ENCODE measurements at places on chromosomes 16 and 17. TPM values are rescaled to one million over a fixed set of nuclear protein-coding genes. Genes with fewer than 3 reads are reported as not detected.

DNA sequence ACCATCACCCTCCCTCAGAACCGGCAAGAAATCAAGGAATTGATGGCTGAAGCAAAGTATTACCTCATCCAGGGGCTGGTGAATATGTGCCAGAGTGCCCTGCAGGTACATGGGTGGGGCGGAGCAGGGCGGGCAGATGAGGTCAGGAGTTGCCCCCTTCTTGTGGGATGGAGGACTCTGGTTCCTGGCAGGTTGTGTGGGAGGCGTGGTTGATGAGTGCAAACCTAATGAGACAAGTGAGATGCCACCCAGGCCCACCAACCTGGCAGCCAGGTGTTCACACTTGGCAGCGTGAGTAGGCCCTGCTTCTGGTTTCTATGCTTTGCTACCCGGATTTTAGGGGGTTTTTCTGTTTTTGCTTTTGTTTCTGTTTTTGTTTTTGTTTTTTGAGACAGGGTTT is 4.8 kb downstream of the TNFAIP1 start:
- no peak for DNase-seq

Gene SLC35G6
- total RNA-seq, result not detected

Gene CXCL16
- 1.7 TPM for total RNA-seq

DNA sequence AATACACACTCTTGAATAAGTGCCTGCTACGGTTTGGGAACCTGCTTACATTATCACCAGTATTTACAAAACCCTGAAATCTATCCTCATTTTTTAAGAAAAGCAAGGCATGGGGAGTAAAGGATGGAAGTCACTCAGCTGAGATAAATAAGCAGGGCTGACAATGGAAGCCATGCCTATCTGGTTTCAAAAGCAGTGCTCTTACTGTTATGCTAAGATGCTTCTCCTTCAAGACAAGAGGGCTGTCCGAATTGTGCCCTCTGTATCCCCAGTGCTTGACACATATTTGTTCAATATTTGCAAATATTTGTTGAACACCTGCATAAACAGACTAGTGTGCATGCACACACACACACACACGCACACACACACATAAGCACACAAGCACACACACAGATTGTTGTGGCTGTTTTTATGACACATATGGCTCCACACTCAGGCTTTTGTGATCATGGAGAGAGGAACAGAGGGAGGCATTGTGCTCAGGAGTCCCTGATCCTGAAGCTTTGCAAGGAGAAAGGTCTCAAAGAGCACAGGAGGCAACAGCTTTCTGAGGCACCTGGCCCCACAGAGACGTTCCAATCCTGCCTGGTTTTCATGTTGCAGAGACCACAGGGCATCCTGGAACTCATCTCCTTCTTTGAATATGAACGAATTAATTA is 401.6 kb upstream of the CDH11 start:
- no peak for DNase-seq

GRCh38 chr17:79019632-79020584 is 4.1 kb upstream of the C1QTNF1 start:
- DNase-seq, result peak; percentile 72

DNA sequence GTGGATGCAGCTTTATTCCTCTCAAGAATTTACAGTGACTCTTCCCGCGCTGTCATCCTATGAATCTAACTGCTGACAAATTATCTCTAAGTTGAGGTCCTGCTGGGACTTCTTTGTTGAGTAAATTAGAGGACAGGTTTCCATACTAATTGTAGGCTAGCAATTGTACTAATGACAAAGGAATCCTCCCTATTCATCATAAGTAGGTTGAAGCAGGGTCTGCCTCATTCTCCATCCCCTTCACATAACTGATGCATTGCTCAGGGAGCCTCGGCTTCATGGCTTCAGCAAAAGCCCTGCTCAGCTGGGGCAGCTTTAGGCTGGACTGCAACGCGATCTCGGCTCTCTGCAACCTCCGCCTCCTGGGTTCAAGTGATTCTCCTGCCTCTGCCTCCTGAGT is 83.1 kb upstream of the IRX6 start:
- DNase-seq, result no peak

- no peak for DNase-seq
Observed at GRCh38 chr17:28147017-28147416, 104.5 kb downstream of the NLK start.

GRCh38 chr17:34201225-34201624 is 53.9 kb upstream of the CCL2 start:
- no peak for DNase-seq

DNA sequence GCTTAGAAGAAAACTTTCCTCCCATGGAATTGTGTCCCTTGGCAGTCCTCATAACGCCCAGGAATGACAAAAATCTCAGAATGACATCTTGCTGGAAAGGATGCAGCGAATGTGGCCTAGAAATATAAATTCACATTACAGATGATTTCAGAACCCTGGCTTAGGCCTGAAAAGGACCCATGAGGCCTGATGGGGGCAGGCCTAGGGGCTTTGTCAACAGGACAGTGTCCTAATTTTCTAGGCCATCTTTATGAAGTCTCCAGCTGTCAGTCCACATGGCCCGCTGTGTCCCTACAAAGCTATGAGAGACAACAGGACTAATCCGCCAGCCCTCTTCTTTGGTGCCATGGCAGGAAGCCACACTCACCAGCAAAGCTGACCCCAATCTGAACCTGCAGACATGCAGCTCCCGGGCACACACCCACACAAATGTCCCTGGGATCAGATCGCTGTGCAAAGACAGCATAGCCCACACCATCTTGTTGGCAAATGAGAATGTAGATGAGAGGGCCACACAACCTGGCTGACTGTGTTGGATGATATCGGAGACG is 40.4 kb upstream of the DNAH17 start:
- peak; percentile 70 for DNase-seq

GRCh38 chr17:58381124-58382035 is 29.4 kb upstream of the SUPT4H1 start:
- no peak for DNase-seq

Gene TP53TG3C
- total RNA-seq, result not detected

Gene TBC1D3
- total RNA-seq, result not detected

Data from psoas muscle (tissue), 8 donors.